ENCODE measurements at places on chromosomes 12 and 14. TPM values are rescaled to one million over a fixed set of nuclear protein-coding genes. Genes with fewer than 3 reads are reported as not detected.
A peak's percentile ranks its signal among the peaks of the same experiment; 100 is the strongest.

The GSG1 gene
- total RNA-seq, result not detected

The FLVCR2 gene
- 0.74 TPM for total RNA-seq

DNA sequence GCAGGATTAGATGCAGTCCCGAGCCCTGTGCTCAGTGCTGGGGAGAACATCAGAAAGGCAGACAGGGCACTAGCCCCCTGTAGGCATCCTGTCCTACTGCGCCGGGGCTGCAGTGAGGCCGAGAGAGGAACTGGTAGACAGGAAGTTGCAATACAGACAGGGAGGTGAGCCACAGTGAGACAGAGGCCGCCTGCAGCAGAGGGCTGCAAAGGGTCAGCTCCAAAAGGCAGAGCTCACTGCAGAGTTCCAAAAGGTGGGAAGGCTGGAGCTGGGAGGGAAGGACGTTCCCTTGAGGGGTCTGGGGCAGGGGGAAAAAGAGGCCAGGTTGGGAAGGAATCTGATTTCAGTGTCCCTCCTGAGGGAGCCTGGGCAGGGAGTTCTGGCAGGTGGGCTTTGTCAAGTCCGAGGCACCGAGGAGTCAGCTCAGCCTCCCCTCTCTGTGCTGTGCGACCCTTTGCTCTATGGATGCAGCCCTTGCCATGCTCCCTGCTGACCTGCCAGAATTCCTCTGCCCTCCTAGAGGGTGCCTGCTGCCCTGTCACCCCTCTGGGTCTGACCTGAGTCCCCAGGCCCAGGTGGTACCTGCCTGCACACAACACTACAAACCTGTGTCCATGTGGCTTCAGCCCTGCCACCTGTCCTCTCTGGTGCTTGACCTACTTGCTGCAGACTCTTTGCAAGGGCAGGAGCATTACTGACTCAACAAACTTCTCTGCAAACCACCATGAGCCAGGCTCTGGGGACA, 63.5 kb downstream of the PRMT8 start:
- DNase-seq, result no peak

DNA sequence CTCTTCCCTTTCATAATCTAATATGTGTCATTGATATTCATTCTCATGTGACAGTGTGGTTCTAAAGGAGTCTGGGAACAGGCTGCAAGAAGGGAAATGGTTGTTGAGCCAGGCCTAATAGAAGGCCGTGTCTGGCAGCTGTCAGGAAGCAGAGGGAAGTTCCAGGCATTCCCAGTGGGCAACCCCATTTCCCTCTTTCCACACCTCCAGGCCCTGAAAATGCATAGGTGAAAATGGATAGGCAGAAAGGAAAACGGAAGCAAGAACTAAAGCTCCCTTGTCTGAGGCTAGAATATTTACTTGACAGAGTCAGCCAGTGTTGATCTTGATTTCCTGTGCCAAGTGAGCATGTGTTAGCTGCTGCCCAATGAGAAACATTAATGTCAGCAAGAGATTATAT, 97.7 kb downstream of the PPM1A start:
- DNase-seq, result no peak

- no peak for DNase-seq
Measured at GRCh38 chr12:132453361-132454192, 36.4 kb upstream of the FBRSL1 start.

GRCh38 chr12:66170606-66171005, 810 bp upstream of the TMBIM4 start:
- DNase-seq, result no peak

- DNase-seq, result no peak
Measured at GRCh38 chr14:104734991-104735779, 11.2 kb downstream of the ADSS1 start.

- no peak for DNase-seq
Measured at GRCh38 chr12:49455501-49455900, 83.3 kb upstream of the KCNH3 start.

- no peak for DNase-seq
Measured at GRCh38 chr12:27060740-27061139, 21.6 kb downstream of the C12orf71 start.

- no peak for DNase-seq
Measured at GRCh38 chr14:71006200-71006563, 98.9 kb downstream of the PCNX1 start.

DNA sequence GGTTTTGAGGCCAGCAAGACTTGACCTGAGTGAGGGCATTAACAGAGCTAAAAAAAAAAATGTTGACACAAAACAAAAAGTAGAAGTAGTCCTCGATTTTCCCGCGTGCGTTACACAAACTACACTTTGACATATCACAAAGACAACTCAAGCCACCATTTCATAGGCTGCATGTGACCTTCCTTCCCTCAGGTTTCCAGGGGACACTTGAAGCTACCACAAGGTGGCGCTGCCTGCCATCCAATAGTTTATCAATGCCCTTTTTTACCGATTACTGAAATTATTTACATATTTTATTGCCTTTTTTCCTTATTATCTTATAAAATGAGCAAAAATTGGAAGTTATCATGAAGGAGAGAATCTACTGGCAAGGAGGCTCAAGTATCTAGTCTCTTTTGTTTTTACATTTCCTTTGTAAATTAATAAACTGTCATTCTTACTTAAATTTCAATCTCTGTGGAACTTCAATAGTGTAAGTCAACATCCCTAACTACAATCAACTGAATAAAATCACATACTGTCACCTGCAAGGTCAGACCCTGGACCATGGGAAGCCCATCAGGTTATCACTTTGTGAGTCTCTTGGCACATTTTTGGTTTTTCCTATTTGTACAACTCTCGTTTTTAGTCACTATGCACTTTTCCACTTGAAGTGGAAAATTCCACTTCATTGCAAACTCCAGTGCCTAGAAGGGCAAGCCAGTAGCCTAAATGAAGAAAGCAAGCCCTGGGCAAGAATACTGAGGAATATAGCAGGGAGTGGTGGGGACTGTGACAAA, 84.6 kb upstream of the CPSF6 start:
- DNase-seq, result peak; percentile 75

GRCh38 chr12:92130999-92131398, 14.6 kb downstream of the BTG1 start:
- no peak for DNase-seq

DNA sequence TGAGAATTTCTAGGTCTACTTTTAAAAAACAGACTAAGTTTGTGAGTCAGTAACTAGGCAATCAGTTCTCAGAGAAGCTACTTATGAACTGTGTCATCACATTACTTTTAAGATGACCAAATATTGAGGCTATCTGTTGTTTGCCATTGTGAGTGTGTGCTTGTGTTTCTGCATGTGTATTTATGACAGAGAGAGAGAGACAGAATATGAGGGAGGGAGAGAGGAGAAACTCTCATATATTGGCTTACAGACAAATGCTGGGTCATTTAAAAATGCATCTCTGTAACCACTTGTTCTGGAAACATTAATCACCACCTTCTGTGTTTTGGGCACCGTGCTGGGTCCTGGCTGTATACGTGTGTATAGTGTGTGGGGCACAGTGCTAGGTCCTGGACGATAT, 161.5 kb upstream of the FRMD6 start:
- DNase-seq, result no peak

DNA sequence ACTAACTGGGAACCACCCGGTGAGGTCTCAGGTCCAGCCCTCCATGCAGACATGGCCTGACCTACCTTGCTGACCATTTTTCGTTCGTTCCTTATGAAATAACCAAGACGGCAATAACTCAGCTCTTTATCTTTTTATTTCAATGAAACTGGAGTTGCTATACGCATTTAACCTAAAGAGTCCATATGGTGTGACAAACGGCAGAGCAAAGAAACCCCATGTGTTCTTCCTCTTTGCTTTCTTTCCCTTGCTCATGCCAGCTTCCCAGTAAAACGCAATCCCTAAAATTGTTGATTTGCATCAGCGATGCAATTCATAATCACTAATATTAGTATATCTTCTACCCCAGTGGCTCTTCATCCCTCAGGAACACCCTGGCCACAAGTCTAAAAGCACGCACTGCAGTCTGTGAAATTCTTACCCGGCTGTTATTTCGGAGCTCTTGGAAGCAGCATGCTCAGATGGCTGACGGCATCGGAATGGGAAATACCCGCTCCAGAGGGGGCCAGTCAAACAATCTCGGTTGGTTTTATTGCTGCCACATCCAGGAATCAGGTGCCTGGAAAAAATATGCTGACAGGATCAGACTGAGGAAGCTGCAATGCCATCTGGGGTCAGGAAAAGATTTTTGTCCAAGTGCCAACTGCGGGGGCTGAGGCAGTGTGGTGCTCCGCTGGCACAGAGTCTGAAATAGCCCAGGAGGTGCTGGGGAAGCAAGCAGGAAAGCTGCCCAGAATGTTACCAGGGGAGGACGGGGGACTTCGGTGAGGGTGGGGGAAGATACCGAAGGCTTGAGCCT, 28.2 kb upstream of the KCNA1 start:
- DNase-seq, result no peak
